8988T (cell line): ENCODE measurements at places on chromosomes 6 and 20.

- DNase-seq, result peak; percentile 63
Observed at GRCh38 chr6:35776364-35777215, at the start of gene CLPSL2. TSS of gene CLPSL2 (plus strand) at chr6:35776598. CDS start at chr6:35776619, 21 bp downstream.

DNA sequence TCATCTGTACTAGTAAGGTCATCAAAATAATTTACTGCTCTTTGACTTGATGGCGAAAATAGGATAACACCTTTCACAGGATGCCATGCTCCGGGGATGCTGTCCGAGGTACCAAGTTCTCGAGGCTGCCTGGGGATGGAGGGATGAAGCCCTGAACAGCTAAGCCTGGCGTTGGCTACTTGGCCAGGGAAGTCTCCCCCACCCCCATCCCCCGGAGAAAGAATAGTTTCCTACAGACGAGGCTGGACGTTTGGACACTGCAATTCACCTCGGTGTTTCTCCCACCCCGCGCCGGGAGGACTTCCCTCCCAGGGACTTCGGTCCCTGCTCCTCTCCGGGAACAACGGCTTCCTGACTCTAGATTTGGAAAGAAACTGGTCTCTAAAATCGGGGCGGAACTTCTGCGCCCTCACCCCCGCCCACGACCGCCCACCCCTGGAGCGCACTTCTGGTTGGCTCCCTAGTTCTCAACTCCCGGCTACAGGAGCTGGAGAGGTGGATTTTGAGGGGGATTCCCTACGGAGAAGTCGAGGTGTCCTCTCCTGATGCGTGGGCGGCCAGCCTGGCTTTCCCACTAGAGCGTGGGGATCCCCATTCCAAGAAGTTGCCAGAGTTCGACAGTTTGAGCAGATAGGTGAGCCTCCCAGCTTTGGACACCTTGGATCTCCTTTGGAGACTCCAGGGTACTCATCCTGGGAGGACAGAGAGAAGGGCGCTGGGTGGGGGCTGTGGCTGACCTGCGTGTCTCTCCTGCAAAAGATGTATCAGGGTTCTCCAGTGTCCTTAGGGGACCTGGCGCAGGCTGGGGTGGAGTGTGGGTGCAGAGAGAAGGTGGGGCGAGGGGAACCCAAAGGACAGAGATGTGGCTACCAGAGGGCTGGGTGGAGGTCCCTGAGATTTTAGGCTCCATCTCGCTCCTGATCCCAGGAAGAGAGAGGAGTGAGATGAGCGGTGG, 1.1 kb downstream of the PCSK2 start:
- DNase-seq, result no peak

- DNase-seq, result peak; percentile 5
Observed at GRCh38 chr20:37354210-37355195, 8.6 kb downstream of the SRC start.

DNA sequence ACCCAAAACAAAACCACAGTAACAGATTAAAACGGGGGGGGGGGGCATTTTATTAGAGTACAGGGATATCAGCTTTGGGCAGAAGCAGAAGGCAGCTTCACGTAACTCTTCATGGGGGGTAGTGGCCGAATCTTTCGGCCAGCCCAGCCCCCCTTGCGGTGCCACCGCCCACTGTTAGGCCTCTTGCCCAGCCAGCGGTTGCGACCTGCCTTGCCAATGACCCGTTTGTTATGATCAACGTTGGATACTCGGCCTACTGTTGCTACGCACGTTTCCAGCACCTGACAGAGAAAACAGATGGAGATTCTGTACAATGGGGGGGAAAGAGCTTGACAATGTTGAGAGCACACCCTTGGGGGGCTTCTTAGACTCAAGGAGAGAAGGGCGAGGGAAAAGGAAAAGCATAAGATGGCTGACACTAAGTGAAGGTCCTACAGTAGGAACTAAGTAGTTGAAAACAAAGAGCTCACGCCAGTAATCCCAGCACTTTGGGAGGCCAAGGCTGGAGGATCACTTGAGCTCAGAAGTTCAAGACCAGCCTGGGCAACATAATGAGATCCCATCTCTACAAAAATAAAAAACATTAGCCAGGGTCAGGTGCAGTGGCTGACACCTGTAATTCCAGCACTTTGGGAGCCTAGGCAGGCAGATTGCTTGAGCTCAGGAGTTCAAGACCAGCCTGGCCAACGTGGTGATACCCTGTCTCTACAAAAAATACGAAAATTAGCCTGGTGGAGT, 724 bp upstream of the CUL7 start:
- DNase-seq, result no peak

- no peak for DNase-seq
Observed at GRCh38 chr6:105474234-105474633, 71.4 kb upstream of the PREP start.

- no peak for DNase-seq
Observed at GRCh38 chr6:115832786-115833185, 227.9 kb downstream of the FRK start.

- no peak for DNase-seq
Observed at GRCh38 chr6:127186889-127187288, 68.4 kb downstream of the RSPO3 start.

DNA sequence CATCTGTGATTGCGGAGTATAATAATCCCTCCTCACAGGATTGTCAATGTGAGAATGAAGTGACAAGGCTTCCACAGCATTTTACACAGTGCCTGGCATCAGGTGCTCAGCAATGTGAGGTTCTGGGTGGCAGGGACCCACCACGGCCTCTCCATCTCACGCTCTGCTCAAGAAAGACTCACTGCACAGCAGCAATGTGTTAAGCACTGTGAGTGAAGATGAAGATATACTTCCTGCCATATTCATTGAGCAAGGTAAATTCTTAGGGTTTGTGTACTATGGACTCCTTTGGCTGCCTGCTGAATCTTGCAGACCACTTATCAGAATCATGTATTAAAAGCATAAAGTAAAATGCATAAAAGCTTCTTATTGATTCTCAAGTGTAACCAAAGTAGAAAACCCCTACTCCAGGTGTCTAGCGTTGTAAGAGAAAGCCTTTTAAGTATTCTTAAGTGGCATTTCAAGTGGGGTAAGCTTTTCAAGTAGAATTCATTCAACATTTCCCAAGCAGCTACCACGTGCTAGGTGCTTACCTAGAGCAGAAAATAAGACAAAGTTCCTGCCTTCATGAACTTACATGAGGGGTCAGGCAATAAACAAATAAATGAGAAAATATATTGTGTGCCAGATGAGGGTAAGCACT, 17.0 kb upstream of the MEP1A start:
- DNase-seq, result no peak

GRCh38 chr6:157964100-157964499, 17.6 kb upstream of the SYNJ2 start:
- no peak for DNase-seq

DNA sequence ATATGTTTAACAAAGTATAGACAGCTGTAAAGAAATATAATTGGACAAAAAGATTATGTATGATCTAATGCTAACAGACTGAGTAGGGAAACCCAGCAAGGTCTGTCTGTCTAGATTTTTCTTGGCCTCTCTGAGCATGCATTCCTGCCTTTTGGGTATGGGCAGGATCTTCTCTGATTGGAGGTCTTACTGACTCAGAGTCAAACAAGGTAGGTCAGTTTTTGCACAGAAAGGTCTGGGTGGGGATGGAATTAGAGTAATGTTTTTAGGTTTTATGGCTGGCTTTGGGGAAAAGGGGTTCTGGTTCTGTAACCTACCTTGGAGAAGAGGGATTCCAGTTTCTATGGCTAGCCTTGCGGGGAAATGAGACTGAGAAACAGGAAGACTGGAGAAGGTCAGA, 65.5 kb downstream of the LIN28B start:
- DNase-seq, result no peak

DNA sequence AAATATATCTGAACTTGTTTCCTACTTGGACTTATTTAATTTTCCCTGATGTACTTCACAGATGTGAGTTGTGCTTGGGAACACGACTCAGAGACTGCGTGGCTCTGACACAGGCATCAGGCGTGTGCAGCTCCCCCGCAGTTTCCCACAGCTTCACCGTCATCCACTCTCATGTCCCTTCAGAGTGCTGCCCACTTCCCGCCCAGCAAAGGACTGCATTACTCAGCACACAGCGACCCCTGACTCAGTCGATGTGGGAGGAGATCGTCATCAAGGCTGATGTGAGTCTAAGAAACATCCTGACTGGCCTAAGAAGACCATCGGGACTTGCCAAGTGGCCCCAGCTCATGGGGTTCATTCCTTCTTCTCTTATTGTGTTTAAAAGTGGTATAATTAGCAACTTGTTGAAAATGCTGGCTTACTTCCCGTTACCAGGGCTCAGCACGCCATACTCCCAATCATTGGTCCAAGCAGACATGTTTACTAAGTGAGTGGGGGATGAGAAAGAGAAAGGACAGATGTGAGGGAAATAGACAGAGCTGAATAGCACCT, 539.4 kb upstream of the JARID2 start:
- DNase-seq, result no peak

DNA sequence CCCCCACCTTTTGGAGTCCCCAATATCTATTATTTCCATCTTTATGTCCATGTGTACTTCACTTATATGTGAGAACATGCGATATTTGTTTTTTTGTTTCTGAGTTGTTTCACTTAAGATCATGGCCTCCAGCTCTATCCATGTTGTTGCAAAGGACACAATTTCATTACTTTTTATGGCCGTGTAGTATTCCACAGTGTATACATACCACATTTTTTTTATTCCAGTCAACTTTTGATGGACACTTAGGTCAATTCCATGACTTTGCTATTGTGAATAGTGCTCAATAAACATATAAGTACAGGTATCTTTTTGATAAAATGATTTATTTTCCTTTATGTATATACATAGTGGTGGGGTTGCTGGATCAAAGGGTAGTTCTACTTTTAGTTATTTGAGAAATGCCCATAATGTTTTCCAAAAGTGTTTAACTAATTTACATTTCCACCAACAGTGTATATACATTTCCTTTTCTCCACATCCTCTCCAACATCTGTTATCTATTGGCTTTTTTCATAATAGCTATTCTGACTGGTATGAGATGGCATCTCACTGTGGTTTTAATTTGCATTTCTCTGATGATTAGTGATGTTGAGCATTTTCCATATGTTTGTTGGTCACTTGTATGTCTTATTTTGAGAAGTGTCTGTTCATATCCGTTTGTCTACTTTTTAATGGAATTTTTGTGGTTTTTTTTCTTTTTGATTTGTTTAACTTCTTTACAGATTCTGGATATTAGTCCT, 34.0 kb upstream of the COL10A1 start:
- no peak for DNase-seq

GRCh38 chr6:156126535-156126934, 650.6 kb upstream of the ARID1B start:
- no peak for DNase-seq

GRCh38 chr20:37636977-37637376, 56.9 kb upstream of the CTNNBL1 start:
- DNase-seq, result no peak

GRCh38 chr20:10861619-10862018, 187.8 kb upstream of the JAG1 start:
- no peak for DNase-seq

DNA sequence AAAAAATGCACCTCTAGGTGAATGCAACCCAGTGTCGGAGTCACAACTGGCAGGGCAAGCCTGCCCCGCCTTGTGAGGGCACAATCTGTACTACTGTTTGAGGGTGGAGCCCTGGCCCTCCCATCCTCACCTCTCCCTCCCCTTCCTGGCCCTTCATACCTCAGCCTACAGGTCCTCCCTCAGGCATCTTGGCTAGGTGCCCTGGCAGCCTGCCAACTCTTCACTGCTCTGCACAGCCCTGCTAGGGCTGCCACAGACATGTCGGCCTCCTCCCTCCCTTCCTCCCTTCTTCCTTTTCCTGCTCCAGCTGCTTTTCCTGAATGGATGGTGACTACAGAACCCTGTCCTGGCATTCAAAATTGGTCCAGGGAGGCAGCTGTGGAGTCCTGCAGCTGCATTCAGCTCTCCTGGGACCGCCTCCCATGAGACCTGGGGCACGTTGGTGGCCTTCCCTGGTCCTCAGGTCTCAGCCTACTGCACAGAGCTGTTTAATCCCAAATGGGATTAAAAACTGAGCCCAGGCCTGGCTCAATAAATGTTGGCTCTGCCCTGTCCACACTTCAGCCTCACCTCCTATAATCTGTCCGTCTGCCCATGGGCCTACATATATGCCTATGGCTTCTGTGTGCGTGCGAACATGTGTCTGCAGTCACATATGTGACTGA, 52.7 kb downstream of the CDH22 start:
- DNase-seq, result peak; percentile 61

- no peak for DNase-seq
Observed at GRCh38 chr6:33136310-33136900, 55.9 kb downstream of the COL11A2 start.
